ENCODE measurements at places on chromosomes 5 and 9. TPM values are rescaled to one million over a fixed set of nuclear protein-coding genes. Genes with fewer than 3 reads are reported as not detected.

CDH9 gene
- polyA plus RNA-seq = not detected

TXNDC8 gene
- polyA plus RNA-seq = not detected

GABRA1 gene
- not detected for polyA plus RNA-seq

CEP72 gene
- polyA plus RNA-seq = 5.2 TPM

SHC3 gene
- polyA plus RNA-seq = 4.5 TPM

SLC6A19 gene
- polyA plus RNA-seq = not detected

TRIM36 gene
- polyA plus RNA-seq = 0.10 TPM

IFNA21 gene
- polyA plus RNA-seq = not detected

GRXCR2 gene
- not detected for polyA plus RNA-seq

GRCh38 chr5:64790210-64790609, 21.5 kb downstream of the CWC27 start:
- DNase-seq = peak; percentile 28

DNA sequence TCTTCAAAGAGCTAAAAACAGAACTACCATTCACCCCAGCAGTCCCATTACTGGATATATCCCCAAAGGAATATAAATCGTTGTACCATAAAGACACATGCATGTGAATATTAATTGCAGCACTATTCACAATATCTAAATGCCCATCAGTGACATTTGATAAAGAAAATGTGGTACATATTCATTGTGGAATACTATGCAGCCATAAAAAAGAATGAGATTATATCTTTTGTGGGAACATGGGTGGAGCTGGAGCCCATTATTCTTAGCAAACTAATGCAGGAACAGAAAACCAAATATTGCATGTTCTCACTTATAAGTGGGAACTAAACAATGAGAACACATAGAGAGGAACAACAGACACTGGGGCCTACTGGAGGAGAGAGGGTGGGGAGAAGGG, 38.7 kb downstream of the FCHO2 start:
- no peak for DNase-seq

DNA sequence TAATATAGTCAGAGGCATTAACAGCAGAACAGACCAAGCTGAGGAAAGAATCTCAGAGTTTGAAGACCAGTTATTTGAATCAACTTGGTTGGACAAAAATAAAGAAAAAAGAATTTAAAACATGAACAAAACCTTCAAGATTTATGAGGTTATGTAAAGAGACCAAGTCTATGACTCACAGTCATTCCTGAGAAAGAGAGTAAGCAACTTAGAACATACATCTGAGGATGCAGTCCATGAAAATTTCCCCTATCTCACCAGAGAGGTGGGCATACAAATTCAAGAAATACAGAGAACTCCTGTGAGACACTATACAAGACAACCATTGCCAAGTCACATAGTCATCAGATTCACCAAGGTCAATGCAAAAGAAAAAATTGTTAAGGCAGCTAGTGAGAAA, 17.4 kb upstream of the C9orf72 start:
- DNase-seq = peak; percentile 13

- no peak for DNase-seq
Measured at GRCh38 chr9:98807070-98807813, at the start of gene GALNT12. GALNT12 (plus strand) TSS chr9:98807670; CDS start chr9:98807699, 29 bp downstream.

GRCh38 chr5:127961006-127961762, 122.4 kb upstream of the SLC12A2 start:
- DNase-seq = no peak

GRCh38 chr5:162485666-162486292, 418.2 kb downstream of the GABRG2 start:
- no peak for DNase-seq

- no peak for DNase-seq
Measured at GRCh38 chr9:110404473-110404872, 66.8 kb upstream of the TXNDC8 start.

GRCh38 chr5:179530069-179530998, 20.0 kb upstream of the RUFY1 start:
- no peak for DNase-seq

DNA sequence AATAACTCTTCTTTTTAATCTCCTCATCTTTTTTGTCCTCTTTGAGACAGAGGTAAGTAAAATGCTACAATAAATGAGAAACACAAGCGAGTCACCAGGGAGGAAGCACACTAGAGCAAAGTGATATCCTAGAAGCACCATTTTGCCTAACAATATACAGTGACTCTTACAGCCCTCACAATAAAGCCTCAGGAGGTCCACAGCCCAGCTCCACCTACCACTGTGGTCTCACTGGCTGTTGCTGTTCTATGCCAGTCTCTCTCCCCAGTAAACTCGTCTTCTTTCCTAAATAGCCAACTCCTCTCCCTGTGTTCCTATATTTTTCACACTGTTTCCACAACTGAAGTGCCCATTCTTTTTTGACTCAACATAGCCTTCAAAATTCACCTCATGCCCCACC, 44.3 kb downstream of the TNFSF15 start:
- DNase-seq = no peak

GRCh38 chr5:175895686-175896102, 24.3 kb downstream of the CPLX2 start:
- DNase-seq = no peak

- no peak for DNase-seq
Measured at GRCh38 chr9:102479191-102479590, 515.9 kb upstream of the CYLC2 start.

DNA sequence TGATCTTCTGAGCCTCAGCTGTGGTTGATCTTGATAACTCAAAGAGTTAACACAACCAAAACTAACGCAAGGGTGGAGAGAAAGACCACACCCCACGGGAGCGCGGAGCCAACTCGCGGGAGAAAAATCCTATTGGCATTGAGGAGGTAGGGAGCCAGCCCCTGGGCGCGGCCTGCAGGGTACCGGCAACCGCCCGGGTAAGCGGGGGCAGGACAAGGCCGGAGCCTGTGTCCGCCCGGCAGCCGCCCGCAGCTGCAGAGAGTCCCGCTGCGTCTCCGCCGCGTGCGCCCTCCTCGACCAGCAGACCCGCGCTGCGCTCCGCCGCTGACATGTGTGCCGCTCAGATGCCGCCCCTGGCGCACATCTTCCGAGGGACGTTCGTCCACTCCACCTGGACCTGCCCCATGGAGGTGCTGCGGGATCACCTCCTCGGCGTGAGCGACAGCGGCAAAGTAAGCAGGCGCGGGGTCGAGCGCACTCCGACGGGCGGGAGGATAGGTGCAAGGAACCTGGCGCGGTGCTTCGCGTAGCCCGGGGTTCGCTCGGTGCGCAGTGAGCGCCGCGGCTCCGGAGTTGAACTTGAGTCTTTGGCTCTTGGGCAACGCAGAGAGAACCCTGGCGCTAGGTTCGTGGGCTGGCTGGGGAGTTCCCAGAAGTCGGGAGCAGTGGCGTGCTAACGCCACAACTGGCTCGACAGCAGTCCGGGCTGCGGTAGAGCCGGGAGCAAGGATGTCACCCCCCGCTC, at the start of gene GDA:
Gene GDA, plus strand, starts transcription at position 210 of the 745 bp plus-strand sequence. Its CDS starts 120 bp downstream, at position 330.
- DNase-seq = no peak

- DNase-seq = peak; percentile 68
Measured at GRCh38 chr5:43044181-43044914, 4.2 kb upstream of the ANXA2R start.
